GM23248 (cell line): ENCODE measurements at places on chromosomes 3 and 15.

GRCh38 chr3:142947352-142947751, 16.1 kb downstream of the PAQR9 start:
- DNase-seq: peak; percentile 9

- no peak for DNase-seq
These were observed 43.8 kb upstream of the USP50 start for GRCh38 chr15:50590288-50590687.

DNA sequence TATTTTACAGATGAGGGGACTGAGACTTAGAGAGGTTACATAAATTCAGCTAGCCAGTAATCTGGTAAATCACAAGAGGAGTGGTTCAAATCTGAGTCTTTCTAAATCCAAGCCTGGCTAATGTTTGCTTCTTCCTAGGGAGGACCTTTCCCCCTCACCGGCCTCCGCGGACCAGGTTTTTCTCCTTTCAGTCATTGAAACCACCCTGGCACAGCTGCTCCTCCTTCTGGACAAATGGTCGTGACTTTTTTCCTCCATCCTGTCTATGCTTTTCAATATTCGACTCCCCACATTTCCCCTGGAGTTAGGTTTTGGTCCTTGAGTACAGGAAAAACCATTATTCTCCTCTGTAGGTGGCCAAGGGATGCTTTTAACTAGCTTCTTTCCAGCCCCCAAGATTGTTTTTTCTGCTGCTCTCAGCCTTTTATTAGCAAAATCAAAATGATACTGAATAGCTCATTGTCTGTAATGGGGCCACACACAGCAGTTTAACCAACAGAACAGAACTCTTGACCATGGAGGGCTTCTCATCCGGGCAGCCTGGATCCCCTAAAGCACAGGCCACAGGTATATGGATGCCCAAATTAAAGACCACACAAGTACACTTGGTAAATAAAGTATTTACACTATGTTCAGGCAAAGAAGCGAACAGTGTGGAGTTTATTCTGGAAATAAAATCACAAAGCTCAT, 85.9 kb upstream of the KLHL25 start:
- no peak for DNase-seq

GRCh38 chr3:90136456-90137191, 1029.2 kb downstream of the EPHA3 start:
- no peak for DNase-seq

GRCh38 chr15:57782731-57783130, 76.2 kb downstream of the POLR2M start:
- DNase-seq: peak; percentile 34

- DNase-seq: peak; percentile 94
These were observed 52.5 kb upstream of the ROPN1B start for GRCh38 chr3:125916376-125916978.

- DNase-seq: no peak
These were observed 25.2 kb upstream of the CLSTN2 start for GRCh38 chr3:139909811-139910210.

DNA sequence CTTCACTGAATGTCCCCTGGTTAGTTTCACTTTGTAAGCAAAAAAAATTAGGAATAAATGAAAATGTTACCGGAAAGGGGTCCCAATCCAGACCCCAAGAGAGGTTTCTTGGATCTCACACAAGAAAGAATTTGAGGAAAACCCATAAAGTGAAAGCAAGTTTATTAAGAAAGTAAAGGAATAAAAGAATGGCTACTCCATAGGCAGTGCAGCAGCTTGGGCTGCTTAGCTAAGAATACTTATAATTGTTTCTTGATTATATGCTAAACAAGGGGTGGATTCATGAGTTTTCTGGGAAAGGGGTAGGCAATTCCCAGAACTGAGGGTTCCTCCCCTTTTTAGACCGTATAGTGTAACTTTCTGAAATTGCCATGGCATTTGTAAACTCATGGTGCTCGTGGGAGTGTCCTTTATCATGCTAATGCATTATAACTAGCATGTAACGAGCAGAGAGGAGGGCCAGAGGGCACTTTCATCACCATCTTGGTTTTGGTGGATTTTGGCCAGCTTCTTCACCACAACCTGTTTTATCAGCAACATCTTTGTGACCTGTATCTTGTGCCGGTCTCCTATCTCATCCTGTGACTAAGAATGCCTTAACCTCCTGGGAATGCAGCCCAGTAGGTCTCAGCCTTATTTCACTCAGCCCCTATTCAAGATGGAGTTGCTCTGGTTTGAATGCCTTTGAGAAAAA, 41.0 kb upstream of the CMSS1 start:
- DNase-seq: no peak

GRCh38 chr15:87760547-87761314, 495.8 kb downstream of the NTRK3 start:
- DNase-seq: no peak

DNA sequence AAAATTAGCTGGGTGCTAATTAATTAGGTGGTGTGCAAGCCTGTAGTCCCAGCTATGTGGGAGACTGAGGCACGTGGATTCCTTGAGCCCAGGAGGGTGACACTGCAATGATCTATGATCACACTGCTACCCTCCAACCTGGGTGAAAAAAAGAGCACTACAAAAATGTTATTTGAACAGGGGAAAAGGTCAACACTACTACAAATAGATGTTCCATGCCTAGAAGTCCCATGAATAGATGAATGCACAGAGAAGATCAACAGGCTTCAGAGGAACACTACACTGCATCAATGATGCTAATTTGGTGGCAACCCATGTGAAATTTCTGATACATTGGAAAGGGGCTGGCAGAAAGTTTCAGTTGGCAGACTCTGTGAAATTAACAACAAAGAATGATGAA, 105.4 kb upstream of the FHIT start:
- DNase-seq: no peak

- no peak for DNase-seq
These were observed 287.0 kb downstream of the ZIC4 start for GRCh38 chr3:147119346-147119745.

DNA sequence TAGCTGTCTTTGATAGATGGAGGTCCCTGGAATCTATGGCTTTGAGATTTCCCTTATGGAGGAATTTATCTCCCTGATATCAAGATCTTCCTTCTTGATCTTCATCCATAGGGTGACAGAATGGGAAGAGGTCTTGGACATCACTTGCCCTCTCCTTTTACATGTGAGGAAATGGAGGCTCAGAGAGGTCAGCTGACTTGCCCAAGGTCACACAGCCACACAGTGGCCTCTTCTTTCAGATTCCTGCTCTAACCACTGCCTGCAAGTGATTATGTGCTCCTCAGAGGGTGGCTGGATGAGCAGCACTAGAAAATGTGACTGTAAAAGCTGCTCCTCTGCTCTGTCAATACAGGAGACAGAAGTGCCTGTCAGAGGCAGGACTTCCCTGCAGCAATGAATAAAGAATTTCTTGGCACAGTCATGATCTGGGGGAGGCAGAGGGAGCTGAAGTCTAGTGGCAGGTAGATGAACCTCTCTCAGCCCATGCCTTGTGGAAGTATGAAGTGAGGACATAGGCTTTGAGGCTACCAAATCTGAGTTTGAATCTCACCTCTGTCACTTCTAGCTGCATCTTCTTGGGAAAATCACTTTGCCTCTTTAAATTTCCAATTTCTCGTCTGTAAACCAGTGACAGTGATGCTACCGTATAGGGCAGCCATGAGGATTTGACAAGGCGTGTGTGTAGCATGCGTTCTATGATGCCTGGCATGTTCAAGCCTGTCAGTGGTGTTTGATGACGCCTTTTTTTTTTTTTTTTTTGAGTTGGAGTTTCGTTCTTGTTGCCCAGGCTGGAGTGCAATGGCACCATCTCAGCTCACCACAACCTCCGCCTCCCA, 12.0 kb downstream of the SSUH2 start:
- DNase-seq: no peak

DNA sequence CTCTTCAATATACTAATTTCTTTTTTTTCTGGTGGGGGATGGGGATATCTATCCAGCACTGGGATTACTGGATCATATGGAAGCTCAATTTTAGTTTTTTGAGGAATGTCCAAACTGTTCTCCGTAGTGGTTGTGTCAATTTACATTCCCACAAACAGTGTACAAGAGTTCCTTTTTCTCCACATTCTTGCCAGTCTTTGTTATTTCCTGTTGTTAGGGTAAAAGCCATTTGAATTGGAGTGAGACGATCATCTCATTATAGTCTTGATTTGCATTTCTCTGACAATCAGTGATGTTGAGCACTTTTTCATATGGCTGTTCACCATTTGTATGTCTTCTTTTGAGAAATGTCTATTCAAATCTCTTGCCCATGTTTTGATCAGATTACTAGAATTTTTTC, 12.8 kb upstream of the WDR49 start:
- DNase-seq: no peak

- no peak for DNase-seq
These were observed 19.2 kb downstream of the DAG1 start for GRCh38 chr3:49489247-49489646.

DNA sequence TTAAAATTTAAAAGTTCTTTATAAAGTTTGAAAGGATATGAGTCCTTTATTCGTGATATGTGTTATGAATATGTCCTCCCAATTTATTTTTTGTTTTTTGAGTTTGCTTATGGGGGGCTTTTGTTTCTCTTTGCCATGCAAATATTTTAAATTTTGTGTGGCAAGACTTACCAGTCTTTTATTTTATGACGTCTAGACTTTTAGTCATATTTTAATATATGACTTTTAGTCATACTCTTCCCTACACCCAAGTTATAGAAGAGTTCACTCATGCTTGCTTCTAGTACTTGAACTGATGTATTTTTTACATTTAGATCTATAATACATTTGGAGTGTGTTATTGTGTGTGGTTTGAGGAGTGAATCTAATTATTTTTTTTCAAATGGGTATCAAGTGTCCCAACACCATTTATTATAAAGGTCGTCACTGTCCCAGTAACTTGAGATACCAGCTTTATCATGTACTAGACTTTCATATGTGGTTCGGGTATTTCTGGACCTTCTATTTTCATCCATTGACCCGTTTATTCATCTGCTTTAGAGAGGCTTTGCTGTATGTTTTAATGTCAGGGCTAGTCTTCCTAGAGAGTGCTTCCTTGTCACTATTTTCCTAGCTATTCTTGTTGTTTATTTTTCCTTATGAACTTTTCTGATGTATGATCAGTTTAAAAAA, 755 bp downstream of the PARP15 start:
- DNase-seq: peak; percentile 19

DNA sequence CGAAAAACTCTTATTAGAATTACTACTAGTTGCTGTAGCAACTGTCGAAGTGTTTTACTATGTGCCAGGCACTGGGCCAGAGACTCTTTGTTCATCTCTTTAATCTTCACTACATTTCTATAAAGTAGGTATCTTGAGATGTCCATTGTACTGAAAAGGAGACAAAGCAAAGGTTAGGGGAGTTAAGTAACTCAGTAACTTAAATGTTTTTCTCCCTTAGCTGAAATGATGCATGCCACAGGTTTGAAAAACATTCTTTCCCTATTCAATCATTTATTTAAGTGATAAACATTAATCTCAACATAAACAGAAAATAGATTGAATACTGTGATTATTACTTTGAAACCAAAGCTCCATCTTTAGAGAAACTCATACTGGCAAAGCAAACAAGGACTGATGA, 776.2 kb downstream of the FHIT start:
- no peak for DNase-seq

DNA sequence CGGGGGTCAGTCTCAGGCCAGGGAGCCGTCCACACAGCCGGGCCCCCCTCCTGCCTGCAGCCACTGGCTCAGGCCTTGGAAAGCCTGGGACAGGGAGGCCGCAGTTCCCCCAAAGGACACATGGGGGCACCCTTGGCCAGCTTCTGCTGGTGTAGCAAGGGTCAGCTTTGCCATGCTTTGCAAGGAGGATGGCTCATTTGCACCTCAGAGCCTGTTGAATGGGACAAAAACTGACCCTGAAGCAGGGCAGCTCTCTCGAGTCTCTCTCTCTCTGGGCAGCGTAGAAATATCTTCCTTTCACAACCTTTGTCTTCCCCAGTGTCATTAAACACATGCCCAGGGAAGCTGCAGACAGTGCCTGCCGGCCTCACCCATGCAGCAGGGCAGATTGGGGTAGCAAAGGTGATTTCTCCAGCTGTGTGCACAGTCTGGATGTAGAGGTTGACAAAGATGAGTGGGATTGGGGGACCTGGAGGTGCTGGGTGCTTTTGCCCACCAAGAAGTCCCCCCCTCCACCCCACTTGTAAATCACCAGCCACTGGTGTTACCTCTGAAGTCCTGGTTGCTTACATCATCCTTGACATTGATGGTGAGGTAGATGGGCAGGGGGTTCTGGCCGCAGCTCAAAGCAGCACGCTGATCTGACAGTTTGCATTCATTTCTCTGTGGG, 17.4 kb upstream of the EHD4 start:
- peak; percentile 79 for DNase-seq

- DNase-seq: no peak
These were observed 87.0 kb upstream of the ZNF280D start for GRCh38 chr15:56820333-56820732.

DNA sequence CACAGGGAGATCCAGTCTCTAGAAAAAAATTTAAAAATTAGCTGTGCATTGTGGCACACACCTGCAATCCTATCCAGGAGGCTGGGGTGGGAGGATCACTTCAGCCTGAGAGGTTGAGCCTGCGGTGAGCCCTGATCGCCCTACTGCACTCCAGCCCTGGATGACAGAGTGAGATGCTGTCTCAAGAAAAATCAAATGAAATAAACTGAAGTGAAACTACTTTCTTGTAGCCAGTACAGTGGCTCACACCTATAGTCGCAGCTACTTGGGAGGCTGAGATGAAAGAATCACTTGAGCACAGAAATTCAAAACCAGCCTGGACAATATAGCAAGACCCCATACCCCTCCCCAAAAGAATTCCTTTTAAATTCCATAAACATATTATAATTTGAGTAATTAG, 35.4 kb downstream of the SMARCC1 start:
- DNase-seq: no peak

DNA sequence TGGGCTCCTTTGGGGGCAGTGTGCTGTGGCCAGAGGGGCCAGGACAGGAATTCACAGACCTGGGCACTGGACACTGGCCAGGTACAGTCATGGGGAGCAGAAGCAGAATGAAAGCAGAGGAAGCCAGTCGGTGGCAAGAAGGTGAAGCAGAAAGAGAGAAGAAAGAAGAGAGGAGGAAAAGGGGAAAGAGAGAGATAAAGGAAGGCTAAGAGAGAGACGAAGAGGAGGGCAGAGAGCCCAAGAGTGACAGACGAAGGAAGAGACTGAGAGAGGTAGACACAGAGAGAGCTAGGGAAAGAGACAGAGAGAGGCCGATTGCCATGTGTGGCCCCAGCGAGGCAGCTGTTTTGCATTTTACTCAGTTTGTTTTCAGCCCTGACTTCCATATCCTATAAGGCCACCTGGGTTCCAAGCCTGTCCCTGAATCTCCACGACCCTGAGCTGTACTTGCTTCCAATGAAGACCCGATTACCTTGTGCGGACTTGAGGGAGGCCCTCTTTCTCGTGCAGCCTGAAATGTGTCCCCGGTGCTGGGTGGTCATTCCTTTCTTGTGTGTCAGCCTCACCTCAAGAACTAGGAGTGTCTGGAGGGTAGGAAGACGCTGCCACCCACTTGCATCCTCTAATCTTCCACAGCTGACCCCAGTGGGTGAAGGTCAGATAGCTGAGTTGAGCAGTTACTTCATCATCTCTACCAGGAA, 73.9 kb downstream of the LSM3 start:
- DNase-seq: no peak

- peak; percentile 76 for DNase-seq
These were observed 13.7 kb downstream of the PLEKHO2 start for GRCh38 chr15:64855205-64855975.

GRCh38 chr3:56782906-56783305, 18.8 kb downstream of the ARHGEF3 start:
- DNase-seq: no peak

- DNase-seq: peak; percentile 56
These were observed 48.8 kb downstream of the EPHA6 start for GRCh38 chr3:96863129-96863740.
